Fibroblast of mammary gland (primary cell): ENCODE measurements at places on chromosomes 5 and 9.

- DNase-seq = peak; percentile 74
Measured at GRCh38 chr9:13351778-13352386, 72.4 kb upstream of the MPDZ start.

GRCh38 chr5:131661933-131662332 lies 26.9 kb upstream of the RAPGEF6 start:
- peak; percentile 11 for DNase-seq

DNA sequence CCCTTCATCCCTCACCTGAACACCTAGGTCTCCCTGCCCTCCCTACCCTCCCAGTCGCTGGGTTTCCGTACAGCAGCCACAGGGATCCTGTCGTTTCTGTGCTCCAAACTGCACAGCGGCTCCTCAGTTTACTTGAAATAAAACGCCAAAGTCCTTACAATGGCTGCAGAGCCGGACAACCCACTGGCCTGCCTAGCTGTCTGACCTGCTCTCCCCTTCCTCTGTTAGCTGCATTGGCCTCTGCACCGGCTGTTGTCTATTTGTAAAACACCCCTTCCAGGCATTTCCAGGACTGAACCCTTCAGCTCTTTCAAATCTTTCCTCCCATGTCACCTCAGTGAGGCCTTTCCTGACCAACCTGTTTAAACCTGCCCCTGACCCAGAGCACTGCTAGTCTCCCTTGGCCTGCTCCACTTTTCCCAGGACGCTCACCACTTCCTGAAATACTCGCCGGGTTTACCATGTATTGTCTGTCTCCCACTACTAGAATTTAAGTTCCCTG lies 9.1 kb upstream of the MGAT1 start:
- DNase-seq = no peak

DNA sequence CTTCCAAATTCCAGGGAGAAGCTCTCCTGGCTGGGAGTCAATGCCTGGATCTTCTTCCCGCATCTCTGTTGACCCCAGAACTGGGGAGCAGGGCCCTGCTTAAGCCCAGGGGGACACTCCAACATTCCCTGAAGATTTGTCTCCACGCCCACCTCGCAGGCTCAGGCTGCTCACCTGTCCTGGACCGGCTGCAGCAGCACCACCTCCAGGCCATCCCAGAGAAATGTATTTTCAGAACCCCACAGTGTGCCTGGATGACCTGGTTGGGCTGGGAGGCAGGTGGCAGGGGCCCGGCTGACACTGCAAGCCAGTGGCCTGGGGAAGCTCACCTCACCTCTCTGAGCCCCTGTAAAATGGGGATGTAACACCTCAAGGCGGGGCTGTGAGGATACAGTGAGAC lies 27.1 kb upstream of the ZBTB43 start:
- no peak for DNase-seq

DNA sequence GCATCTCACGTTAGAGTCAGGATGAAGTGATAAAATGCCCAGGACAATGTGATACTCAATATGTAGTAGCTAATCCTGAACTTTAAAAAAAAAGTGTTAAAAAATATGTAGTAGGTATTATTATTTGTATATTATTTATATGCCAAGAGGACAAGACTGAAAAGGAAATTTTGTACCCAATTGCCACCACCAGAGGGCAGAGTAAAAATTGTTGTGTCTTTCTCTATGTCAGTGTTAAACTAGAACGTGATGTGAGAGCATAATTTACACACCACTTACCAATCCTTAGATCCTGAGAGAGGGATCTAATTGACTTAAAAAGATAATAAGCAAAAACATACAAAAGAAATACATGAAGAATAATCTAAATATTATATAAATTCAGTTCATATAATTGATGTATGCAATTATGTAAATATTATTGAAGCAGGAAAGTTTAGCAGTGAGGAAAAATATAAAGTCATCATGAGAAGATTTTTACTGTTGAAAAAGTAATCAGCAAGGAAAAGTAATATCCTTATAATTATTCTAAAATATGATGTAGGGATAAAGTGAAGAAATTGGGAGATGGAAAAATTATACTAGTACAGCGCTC lies 288.9 kb downstream of the RAB3C start:
- peak; percentile 52 for DNase-seq

GRCh38 chr9:79691496-79691895 lies 119.7 kb downstream of the TLE4 start:
- DNase-seq = no peak

- DNase-seq = no peak
Measured at GRCh38 chr9:119881898-119882297, 512.7 kb upstream of the BRINP1 start.

DNA sequence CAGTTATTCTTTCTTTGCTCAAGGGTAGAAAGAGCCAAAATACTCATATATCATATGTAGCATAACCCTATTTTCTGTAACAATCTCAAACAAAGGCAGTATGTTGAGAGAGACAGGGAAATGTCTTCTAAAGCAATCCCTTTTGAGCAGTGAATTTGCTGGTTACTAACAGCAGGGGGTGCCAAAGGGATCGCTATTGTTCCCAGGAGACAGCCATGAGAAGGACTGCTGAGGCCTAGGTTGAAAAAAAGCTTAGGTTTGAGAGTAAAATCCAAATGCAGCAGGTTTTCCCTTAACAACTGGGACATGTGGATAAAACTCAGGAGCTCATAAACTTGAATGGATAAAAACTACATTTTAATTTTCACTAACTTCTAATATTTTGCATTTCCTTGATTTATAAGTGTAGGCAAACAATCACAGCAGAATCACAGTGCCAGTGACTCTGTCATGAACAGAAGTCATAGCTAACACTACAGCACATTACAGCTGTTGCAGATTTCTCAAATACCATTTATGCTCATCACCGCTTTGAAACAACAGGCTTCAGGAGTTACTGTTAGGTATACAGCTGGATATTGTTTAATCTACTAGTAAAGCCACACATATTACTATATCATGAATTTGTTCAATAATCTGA lies 148.4 kb downstream of the MAPKAP1 start:
- peak; percentile 80 for DNase-seq

GRCh38 chr5:97071101-97071500 lies 71.3 kb downstream of the LIX1 start:
- peak; percentile 98 for DNase-seq

- DNase-seq = no peak
Measured at GRCh38 chr5:136453199-136453598, 87.9 kb upstream of the TRPC7 start.

DNA sequence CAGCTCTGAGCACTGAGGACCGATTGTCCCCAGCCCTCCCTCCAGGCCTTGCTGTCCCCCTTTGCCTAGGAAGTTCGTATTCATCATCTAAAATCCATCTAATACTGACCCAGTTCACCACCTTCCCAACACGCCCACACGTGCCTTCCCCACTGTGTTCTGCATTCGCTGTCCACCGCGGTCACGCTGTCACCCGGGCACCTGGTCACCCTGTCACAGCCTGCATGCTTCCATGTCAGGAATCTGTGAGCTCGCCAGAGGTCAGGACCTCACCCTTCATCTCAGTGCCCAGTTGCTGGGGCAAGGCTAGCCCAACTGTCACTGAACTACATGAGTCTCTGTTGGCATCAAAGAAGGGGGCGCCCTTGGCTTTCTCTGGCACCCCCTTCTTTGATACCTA lies 82.9 kb upstream of the RUFY1 start:
- DNase-seq = no peak

- peak; percentile 39 for DNase-seq
Measured at GRCh38 chr5:176573564-176574296, 24.6 kb downstream of the CDHR2 start.

- DNase-seq = no peak
Measured at GRCh38 chr5:142235870-142236672, 88.8 kb downstream of the SPRY4 start.
